ENCODE measurements at places on chromosomes 7 and 10.

- no peak for DNase-seq
These were observed 42.9 kb downstream of the PAX2 start for GRCh38 chr10:100788002-100788903.

- no peak for DNase-seq
These were observed 77.8 kb upstream of the PDCD4 start for GRCh38 chr10:110793886-110794285.

DNA sequence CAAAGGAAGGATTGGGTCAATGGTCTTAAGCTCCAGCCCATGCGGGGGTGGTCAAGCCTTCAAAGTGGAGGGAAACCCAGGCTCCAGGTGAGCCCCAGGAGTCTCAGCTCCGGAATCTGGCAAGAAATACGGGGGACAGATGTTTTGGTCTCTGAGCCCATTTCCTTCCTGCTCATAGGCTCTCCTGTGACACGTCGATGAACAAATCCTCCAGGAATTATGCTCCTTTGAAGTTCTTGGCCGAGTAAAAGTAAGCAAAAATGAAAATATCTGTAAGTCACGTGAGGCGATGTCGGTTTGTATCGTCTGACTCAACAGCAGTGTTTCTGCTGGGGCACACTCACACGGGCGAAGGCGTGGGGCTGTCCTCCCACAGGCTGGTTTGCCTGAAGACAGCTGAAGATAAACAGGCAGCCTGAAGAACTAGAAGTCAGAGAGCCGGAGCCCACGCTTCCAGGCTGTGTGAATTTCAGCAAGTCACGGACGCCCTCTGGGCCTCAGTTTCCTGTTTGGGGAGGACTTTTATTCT lies 52.6 kb upstream of the SMNDC1 start:
- DNase-seq: no peak

DNA sequence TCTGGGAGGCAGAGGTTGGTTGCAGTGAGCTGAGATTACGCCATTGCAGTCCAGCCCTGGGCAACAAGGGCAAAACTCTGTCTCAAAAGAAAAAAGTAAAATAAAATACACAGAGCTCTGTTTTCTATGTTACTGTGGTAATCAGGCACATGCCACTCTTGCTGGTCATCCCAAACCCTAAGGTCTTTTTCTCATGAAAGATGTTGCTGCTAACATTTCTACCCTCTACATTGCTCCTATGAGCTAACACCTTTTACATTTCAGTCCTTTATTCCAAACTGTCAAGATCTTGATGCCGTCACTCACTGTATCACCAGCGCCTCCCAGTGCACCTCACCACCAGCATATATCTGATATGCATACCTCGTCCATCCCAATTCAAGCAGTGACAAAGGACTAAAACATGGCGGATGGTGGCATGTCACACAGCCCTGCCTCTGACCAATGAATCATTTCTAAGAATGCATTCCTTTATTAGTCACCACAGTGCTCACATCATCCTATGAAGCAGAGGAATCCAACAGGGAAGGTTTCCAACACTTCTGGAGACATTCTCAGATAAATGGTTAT lies 4.3 kb downstream of the DAGLB start:
- DNase-seq: no peak

DNA sequence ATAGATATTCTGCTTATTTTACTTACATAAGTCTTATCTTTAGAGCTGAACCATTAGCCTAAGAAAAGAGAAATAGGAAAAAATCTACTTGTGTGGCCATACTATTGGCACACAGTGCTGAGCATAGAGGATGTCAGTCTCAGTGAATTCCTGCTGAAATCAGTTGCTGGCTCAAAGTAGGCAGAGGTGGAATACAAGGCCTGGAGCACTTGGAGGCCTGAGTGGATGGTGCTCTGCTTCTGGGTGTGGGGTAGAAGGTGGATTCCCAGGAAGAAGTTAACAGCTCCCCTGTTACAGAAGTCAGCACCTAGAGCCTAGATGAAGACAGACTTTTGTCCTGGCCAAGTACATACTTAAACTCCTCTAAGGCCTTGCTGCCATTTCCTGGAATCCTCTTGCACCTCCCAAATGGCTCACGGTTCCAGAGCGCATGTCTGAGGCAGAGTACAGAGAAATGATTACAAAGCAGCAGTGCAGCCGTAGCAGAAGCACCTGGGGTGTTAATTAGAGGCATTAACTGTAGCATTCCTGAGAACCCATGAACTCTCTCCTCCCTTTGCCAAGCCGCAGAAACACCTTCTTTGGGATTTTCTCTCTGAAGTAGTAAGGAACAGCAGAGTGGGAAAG lies 18.0 kb upstream of the XPNPEP1 start:
- DNase-seq: no peak

DNA sequence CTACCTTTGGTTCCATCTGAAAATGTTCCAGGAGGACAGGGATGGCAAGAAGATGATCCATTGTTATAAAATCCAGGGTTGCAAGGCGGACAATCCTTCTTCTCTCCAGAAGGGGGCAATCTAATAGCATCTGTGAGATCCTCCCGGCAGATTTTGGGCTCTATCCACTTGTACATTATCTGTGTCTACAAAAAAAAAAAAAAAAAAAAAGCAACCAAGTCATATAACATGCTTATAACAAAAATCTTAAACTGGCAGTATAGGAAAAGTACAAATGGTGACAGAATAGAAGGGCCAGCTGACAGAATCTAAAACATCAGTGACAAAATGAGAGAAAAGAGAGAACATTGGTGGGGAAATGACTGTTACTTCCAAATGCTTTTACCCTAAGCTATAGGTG lies 132.7 kb downstream of the ELAPOR2 start:
- DNase-seq: no peak

- no peak for DNase-seq
These were observed 1326.3 kb downstream of the XPNPEP1 start for GRCh38 chr10:108597031-108597430.

DNA sequence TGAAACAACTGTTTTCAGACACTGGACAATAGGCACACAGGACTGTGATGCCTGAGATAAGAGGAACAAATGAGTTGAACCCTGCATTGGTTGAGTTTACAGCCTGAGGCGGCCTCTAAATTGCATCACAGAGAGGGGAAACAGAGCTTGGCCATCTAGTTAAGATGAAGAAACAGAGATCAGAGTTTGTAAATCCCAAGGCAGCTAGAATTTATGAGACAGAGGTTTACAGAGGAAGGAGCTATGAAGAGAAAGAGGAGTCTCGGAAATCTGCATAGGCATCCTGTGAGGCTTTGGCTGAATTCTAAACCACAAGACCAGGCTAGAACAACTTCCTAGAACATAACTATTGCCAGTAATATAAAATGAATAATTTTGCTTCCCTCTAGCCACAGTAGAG lies 41.0 kb upstream of the OIT3 start:
- DNase-seq: no peak

- DNase-seq: no peak
These were observed 270.5 kb upstream of the MKLN1 start for GRCh38 chr7:131057015-131057793.

- DNase-seq: no peak
These were observed 28.9 kb downstream of the CNPY1 start for GRCh38 chr7:155517452-155517851.

GRCh38 chr10:100968062-100968736 lies 1.1 kb upstream of the SEMA4G start:
- no peak for DNase-seq

DNA sequence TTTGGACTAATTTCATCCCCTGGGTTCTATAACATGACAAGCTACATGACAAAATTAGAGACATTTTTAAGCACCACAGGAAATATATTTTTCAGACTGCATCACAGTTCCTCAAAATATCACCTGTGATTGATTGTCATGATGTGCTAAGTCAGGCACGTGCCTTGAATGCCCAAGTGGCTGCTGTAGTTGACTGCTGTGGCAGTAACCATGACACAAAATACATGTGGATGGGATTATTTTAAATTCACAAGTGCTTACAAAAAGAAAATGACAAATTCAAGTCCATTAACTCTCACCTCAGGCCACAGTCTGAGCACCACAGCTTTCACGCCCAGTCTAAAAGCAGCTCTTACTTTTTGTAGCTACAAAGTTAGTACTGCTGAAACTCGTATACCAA lies 45.5 kb downstream of the TNPO3 start:
- no peak for DNase-seq

GRCh38 chr10:70119623-70120022 lies 13.0 kb downstream of the AIFM2 start:
- no peak for DNase-seq

DNA sequence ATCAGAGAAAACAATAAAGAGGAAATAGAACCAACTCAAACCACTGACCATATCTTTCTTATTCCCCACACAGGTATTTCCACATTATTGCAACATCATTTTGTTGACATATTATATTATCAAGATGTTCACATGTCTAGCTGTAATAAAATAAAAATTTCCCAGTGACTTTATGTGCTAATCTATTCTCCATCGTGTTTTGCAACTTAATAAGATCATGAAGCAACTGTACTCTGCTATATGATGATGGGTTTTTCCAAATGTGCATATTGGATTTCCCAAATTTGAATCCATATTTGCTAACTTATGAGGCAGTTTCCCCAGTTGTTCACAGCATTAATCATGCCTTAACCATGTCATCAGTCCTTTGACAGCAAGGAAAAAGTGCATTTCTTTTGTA lies 127.8 kb downstream of the ITGB8 start:
- DNase-seq: no peak

DNA sequence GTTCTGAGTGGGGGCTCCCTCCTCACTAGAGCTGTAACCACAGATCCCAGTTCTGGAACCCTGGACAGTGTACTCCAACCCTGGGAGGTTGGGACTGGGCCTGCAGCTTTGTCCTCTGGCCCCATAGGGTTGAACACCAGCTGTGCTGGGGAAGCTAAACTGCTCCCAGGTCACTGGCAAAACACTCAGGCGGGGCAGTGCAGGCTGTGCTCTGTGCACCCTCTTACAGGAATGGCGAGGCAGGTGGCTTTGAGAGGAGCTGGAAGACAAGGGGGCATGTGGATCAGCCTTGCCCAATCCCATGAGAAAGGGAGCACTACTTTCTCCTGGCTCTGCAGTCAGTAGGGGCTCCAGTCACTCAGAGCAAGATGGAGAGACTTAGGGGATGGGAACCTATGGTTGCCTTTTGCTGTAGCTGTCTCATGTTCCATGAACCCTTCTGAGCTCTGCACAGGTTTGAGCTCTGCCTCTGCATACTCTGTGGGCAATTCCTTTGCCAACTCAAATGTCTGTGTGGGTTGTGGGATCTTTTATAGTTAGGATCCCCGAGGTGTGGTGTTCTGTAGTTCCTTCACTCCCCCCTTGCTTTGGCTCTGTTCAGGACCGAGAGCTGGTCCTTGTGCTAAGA lies 90.7 kb downstream of the SLC25A40 start:
- no peak for DNase-seq

DNA sequence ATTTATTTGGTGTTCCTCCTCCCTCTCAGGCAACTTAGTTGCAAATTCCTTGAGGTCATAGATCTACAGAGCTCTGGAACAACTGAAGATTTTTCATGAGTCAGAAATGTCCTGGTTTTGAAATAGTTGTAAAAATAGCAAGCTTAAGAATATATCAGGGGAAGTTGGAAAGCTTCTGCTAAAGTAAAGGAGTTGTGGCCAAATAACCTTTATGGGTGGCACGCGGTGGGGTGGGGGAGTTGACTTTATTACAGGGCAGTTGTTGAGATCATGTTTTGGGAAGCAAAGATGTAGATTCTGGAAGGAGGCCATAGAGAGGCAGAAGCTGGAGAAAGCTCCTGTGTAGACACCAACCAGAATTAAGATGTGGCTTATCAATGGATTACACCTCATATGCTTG lies 326.0 kb upstream of the MTPN start:
- no peak for DNase-seq

DNA sequence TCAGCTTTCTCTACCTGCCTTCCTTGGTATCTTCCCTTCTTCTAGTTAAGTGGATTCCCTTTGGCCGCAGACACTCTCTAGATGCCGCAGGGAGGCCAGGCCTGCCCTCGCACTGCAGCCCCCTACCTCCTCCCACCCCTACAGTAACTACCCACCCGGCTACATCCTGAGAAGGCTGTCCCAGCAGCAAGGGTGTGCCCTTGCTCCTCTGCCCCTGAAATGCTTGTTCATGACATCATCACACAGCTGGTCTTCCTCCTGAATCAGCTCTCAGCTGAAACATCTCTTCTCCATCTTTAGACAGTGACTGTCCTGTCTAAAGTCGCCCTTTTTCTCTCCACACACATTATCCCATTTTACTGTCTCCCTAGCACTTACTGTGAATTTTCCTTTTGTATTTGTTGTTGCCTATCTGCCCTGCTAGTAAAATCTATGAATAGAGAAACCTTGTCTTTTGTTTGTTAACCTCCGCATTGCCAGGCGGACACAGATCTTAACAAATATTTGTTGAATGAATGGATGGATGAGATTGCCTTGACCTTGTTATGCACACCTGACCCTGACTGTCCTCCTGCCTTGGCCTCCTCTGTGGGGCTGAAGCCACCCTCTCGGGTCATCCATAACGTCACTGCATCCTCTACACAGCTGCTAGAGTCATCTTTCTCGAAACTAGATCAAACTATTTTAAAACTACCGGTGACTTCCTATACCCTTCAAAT lies 108.9 kb upstream of the GATA3 start:
- no peak for DNase-seq

- no peak for DNase-seq
These were observed 89.8 kb upstream of the ANK3 start for GRCh38 chr10:60479305-60480020.

- no peak for DNase-seq
These were observed 139.0 kb downstream of the MGMT start for GRCh38 chr10:129605986-129606518.

GRCh38 chr10:121823993-121824463 lies 103.8 kb downstream of the ATE1 start:
- no peak for DNase-seq

DNA sequence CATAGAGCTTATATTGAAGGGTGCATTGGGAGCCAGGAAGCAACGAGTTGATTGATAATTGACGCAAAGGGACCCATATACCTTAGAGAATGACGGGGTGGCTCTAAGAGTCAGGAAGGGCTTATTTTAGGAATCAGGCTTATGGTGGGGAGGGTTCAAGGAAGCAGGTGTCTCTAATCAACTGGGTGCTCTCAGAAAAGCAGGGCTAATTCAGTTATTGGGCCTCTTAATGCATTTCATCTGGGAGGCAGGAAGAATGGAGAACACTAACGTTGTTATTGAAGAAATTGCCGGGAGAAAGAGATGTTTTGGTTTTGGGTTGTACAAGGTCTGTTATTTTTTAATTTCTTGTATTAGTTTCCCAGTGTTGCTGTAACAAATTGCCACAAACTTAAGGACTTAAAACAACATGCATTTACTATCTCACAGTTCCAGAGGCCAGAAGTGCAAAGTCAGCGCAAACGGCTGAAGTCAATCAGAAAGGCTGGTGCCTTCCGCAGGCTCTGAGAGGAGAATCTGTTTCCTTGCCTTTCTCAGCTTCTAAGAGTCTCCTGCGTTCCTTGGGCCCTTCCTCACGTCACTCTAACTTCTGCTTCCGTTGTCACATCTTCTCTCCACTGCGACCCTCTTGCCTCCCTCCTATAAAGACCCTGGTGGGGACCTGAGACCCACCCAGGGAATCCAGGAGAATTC lies 328.4 kb upstream of the C7orf33 start:
- DNase-seq: no peak

All from NK-92 treated with Interleukin-12 subunit alpha and Interleukin-12 subunit beta, amount 100 ng/mL, for 24 hours (cell line).